ENCODE measurements at places on chromosomes 13 and 19.

GRCh38 chr19:37329686-37330085 lies 41.2 kb upstream of the ZNF527 start:
- DNase-seq: no peak

DNA sequence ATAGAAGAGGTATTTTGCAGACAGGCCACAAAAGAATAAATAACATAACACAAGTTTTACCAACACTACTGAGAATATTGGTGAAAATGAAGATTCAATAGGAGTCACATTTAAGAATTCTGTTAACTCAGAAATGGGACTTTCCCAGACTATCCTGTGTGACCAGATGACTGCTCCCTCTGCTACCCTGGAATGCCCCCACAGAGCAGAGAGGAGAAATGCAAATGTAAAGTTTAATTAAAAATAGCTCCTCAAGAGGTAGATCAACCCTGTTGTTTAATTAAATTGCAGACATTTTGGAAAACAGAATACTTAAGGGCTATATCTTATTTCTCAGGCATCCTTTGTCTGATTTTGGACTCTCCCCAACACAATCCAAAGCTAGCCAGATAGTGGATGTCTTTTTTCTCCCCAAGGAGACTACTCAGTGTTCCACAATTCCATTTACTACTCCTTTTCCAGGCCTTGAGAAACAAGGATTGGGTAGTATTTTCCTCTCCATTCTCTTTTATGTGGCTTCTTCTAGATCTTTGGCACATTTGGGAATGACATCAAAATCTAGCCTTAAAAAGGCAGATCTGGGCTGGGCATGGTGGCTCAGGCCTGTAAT lies 104.7 kb upstream of the TSC22D1 start:
- DNase-seq: no peak

- no peak for DNase-seq
Measured at GRCh38 chr13:95352486-95352885, 51.2 kb upstream of the ABCC4 start.

GRCh38 chr19:28985201-28985600 lies 227.8 kb downstream of the UQCRFS1 start:
- no peak for DNase-seq

GRCh38 chr19:48660852-48661710 lies 11.7 kb downstream of the NTN5 start:
- peak; percentile 94 for DNase-seq

GRCh38 chr19:1291761-1292418 lies 6.2 kb downstream of the EFNA2 start:
- DNase-seq: no peak

DNA sequence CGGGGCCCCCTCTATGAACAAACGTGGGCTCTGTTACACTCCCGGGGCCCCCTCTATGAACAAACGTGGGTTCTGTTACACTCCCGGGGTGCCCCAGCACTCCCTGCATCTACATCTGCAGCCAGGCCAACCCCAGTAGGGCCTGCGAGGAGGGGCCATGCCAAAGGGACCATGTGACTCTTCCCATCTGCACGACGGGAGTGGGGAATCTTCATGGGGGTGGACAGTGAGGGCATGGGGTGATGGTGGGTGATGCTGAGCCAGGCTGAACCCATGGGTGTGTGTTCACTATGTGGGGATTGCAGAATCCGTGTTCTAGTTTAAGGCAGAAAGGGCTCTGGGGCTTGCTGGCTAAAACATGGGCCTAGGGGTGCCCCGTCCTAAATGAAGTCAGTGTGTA lies 69.9 kb upstream of the ARHGEF7 start:
- no peak for DNase-seq

DNA sequence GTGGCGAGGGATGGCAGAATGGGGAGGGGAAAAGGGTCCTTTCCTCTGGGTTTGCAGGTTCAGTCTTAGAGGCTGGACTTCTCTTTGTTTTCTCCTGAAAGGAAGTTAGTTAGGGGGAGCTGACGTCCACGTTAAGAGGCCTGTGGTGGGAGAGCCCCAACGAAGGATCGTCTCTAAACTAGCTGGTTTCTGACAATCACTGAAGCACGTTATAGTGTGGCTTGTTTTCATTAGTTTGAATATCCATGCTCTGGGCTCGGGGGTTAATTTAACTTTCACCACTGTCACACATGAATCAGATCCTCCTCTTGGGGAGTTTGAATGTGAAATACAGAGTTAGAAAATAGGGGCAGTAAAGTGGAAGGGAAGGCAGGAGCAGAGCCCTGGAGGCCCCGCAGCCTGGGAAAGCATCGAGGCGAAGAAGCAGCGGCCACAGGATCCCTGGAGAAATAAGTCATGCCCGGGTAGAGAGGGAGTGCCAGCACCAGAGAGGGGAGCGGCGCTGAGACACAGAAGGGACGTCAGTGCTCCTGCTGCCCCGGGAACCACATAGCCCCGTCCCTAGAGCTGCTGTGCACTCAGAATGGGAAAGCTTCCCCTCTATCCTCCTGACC lies 31.1 kb upstream of the AMER2 start:
- peak; percentile 18 for DNase-seq

DNA sequence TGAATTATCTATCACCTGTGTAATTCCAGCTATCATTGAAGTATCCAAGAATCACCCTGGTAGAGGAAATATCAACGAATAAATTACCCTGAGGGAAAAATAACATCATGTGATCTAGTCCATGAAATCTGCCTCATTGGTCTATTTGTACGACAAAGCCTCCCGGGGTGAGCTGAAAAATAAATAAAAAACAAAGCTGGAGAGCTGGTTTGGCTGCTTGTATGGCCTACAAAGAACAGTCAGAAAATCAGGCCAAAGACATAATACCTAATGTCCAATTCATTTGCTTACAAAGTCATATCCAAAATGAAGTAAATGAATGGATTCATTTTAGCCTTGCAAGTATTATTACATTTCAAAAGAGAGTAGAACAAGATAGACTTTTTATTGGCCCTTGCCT lies 449.9 kb downstream of the KLF12 start:
- no peak for DNase-seq

- no peak for DNase-seq
Measured at GRCh38 chr19:12098040-12098439, 33.5 kb downstream of the ZNF844 start.

GRCh38 chr19:35228177-35228930 lies at the start of gene FAM187B:
Gene FAM187B, minus strand, starts transcription at chr19:35228739. Its CDS starts 59 bp downstream, at chr19:35228680.
- no peak for DNase-seq

GRCh38 chr13:37069597-37070103 lies 10.2 kb upstream of the SUPT20H start:
- no peak for DNase-seq

DNA sequence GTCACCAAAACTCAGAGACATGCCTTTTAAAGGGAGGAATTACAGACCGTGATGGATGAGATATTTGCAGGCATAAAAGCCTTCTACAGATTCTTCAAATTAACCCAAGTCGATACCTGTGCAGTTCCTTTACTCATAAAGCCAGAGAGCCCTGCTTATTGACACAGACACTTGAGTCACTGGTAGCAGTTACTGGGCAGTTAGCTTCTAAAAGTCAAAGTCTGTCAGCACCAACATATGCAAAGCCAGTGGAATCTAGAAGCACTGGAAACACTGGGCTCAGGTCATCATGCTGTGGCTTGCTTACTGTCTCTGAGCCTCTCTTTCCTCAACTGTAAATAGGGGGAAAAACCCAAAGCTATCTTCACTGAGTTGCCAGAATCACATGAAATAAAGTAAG lies 25.7 kb upstream of the LRCH1 start:
- DNase-seq: no peak

DNA sequence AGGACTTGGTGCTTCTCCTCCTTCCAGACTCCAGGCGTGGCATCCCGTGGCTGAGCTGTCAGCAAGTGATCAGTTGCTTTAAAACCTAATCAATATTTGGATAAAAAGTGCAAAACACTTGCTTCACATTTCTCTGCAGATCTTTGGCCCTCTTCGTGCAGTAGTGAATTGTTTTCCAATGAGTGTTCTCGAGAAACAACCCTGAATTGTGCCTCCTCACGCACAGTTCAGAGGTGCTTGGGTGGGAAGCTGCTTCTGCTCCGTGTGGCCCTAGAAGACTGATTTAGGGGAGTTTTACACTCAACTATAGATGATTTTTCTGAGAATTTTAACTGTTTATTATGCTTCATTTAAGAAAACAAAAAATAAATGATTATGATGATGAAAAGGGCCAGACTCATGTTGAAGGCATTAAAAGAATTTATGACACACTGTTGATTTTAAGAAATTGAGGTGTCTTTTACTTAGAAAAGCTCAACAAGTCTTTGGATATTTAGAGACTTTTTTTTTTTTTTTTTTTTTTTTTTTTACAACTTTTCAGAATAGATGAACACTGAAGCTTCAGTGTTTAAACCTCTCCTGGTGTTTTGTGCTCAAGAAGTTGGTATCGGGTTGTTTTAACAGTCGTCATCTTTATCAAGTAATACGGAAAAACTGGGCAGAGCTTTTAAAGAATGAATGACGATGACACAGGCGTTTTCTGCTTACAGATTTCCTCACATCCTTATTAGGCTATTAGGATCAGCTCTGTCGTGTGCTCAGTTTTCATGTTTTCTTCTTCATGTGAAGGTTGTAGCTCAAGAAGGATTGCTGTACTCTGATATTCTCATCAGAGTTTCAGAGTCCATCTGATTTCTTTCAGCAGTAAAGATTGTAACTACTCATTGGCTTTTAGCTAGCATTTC lies 39.5 kb upstream of the TEX29 start:
- no peak for DNase-seq

GRCh38 chr13:100230769-100231149 lies 141.9 kb downstream of the PCCA start:
- no peak for DNase-seq

DNA sequence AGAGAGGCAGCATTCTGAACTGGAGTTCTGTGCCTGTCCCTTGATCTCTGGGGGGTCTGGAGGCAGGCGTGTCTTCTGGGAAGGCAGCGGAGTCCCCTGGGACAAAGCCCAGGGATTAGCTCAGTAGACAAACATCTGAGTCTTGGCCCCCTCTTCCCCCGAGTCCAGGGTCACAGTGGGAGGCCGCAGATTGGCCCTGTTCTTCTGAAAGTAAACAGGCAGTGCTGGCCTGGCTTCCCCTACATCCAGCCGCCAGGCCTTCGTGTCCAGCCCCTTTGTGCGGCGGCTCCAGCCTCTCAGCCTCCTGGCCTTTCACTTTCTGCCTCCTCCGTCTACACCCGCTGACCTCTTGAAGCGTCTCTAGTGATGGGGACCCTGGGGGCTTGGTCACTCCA lies 989 bp downstream of the NFILZ start:
- DNase-seq: no peak

DNA sequence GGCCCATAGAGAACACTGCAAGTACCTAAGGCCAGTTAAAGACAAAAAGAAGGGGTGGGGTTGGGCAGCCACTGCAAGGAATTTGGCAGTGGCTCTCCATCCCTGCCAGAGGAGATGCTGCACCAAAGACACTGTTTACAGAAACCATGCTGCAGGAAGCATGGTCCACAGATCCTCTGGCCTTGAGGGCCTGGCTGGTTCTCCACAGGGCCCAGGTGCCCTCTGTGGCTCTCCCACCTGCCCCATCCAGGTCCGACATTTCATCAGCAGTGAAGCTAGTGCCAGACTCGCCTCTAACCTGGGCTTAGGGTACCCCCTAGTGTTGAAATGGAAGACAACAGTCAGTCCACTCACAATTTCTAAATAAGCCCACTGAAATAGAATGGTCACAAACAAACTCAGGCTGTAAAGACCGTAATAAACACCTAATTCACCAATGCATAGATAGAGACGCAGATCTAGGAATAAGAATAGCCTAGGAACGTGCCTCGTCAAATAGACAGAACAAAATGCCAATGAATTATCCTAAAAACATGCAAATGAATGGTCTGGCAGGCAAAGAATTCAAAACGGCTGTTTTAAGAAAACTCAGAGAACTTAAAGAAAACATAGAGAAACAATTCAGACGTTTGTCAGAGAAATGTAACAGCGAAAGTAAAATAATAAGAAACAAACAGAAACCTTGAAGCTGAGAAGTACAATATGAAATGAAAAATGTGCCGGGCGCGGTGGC lies 23.3 kb downstream of the LYPD4 start:
- peak; percentile 40 for DNase-seq

DNA sequence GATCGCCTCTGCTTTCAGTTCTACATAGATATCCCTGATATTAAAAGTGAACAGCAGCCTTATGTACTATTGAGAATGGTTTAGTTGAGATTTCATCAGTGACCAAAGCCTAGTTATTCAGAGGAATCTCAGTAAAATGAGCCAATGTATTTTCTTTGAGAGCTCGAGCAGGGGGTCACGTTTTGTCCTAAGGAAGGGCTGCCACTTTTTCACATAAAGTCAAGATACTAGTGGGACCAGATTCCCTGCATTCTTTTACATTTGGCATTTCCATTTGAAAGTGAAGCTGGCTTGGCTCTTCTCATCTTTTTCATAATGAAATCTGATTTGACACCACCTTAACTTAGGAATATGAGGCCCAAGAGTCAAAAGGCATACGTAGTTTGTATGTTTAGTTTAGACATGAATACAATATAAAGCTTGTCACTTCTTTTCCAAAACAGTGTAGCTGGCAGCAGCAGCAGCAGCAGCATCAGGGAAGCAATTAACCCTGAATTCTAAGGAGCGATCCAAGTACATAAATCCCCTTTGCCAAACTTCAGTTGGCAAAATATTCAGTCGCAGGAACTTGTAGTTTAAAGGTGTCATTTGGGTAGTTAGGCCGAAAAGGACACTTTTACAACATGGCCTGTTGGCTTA lies 1752.2 kb upstream of the PCDH20 start:
- no peak for DNase-seq

- DNase-seq: no peak
Measured at GRCh38 chr13:76769271-76769791, 116.9 kb downstream of the KCTD12 start.

DNA sequence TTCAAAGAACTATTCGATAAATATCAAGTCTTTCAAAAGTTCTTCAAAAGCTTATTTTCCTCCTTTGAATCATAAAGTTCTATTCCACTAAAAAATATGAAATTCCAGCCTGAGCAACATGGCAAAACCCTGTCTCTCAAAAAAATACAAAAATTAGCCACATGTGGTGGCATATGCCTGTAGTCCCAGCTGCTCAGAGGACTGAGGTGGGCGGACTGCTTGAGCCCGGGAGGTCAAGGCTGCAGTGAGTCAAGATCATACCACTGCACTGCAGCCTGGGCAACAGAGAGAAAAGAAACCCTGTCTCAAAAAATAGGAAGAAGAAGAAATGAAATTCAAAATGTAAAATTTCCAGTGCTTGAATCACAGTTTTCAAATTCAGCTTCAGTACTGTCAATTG lies 24.6 kb downstream of the CAB39L start:
- DNase-seq: no peak

DNA sequence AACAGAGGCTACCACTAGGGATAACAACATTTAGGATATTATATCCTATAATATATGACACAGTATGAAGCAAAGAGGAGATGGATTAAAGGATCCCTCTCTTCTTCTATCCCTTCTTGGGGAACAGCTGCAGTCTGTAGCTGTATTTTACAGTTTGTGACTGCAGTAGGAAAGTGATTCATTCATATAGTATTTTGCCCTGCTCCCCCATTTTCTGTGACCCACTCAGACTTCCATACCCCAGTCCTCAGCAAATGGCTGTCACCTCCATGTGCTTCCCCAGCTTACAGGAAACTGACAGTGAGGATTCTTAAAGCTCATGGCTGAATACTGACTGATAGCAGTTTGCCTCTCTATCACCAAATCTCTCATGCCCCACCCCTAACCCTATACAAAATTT lies 27.5 kb downstream of the MICU2 start:
- no peak for DNase-seq

GRCh38 chr13:98778749-98779148 lies 26.3 kb upstream of the SLC15A1 start:
- no peak for DNase-seq

GRCh38 chr19:542173-542866 lies 1.5 kb upstream of the GZMM start:
- DNase-seq: no peak
